ENCODE measurements at places on chromosomes 7 and 10.

DNA sequence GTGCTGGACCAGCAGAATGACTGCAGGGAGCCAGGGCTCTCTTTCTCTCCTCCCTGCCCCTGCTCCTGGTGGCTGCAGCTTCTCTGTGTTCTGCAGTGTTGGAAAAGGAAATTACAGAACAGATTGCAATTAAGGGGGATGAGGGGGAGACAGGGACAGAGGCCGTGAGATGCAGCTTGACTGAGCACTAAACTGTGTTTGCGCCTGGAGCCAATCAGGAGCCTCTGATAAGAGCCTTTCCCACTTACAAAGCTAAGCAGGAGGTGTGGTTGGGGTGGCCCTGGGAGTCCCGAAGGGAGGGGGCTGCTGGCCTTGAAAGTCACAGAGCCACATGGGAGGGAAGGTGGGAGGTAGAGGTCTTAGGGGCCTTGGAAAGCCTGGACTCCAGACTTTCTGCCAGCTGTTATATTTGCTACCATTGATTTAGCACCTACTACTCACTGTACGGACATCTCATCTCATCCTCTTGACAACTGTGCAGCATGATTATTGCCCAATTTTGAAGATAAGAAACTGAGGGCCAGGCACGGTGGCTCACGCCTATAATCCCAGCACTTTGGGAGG is 26.7 kb downstream of the TRIM8 start:
- DNase-seq: no peak

- no peak for DNase-seq
Observed at GRCh38 chr10:28996947-28997551, 291.8 kb upstream of the LYZL1 start.

DNA sequence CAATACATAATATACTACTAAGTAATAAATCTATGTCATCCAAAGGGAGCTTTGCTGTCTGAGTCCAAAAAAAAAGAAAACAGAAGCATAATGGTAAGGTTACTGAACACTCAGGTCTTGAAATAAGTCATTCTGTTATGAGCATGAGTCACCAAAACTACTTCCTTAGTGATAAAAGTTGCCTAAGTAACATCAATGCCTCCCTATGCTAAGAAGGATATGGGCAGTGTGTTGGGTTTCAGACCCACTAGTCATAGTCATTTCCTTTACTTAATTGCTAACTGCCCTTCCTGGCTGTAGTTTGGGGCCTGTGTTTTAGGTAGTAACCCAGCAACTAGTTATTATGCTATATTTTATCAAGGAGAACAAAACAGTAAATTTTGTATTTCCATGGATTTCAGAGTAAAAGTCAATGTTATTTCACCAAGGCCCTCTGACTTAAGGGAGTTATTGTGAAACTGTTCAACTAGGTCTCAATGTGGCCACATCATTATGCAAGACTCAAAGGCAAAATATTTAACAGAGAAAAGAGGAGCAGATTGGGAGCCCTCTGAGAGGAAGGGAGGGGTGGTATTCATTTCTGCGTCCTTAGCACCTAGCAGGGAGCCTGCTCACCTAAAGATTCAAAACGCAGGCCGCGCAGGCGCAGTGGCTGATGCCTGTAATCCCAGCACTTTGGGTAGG is 11.7 kb upstream of the VIM start:
- DNase-seq: no peak

GRCh38 chr10:61804414-61804813 is 97.1 kb upstream of the ARID5B start:
- no peak for DNase-seq

DNA sequence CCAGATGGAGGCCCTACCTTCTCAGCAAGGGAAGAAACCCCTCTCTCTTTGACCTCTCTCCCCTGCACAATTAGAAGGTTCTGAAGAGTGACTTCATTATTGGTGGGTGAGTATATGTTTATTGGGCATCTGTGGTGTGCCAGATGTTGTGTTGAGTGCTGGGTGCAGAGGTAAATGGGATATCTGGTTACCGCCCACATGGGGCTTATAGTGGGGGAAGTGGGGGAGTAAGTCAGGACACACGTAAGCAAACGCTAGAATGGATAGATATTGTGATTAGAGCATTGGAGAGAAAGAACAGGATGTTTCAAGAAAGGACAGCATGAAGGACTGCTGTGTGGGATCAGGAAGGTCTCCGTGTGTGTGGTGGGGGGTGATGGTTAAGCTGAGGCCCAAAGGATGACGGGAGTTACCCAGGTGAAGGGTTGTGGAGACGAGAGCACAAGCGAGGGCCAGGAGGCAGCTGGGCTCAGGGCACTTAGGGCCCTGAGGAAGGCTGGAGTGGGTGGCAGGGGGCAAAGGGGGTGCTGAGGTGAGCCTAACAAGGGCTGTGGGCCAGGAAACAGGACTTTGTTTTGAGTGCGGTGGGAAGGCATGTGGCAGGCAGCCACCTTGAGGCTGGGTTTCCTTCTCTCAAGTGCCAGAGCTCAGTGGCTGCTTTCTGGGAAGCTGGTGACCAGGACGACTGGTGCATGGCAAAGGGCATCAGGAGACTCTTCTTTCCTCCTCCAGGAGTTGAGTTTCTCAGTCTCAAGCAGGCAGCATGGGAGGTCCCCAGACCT is 299.9 kb downstream of the RPS24 start:
- no peak for DNase-seq

GRCh38 chr7:38574086-38574485 is 57.1 kb downstream of the AMPH start:
- no peak for DNase-seq

GRCh38 chr10:11740907-11741306 is 1.3 kb upstream of the ECHDC3 start:
- DNase-seq: no peak

GRCh38 chr10:131277278-131277677 is 34.2 kb downstream of the TCERG1L start:
- no peak for DNase-seq

DNA sequence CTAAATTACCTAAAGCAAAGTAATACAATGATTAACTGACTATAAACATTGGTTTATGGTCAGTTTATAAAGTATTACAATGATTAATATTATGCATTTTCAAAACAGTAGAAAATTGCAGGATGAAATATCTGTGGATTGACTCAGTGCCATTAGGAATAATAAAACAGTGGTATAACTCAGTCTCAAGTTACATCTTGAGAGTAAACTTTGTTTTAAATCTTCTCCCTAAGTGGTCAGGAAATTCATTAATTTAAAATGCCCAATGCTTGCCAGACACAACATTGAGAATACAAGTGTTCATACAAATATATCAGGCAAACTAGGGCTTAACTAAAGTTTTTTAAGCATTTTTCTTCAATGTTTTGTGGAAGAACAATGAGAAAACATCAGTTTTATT is 257.8 kb downstream of the ETV1 start:
- no peak for DNase-seq

GRCh38 chr7:6442114-6442513 is 5.6 kb downstream of the DAGLB start:
- DNase-seq: no peak

DNA sequence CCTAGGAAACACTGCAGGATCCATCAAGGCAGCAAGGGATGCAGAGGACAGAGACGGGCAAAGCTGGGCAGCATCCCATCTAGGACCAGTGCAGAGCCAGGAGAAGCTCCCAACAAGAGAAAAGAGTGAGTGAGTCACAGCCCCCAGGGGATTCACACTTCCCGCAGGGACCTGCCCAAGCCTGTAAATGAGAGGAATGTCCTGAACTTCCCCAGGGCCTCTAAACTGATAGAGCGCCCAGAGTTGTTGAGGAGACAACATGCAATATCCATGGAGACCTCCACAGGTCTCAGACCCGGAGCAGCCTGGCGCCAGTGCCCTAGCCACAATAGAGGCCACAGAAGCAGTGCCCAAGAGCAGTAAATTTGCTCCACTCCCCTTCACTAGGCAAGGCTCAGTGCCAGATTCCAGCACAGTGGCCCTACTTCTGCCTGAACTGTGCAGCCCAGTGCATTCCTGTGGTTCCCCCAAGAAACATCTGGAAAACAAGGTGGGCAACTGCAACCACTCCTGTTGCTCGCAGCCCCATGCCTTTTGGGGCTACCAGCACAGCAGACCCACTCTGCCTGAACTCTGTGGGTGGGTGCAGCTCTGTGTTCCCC is 567.5 kb downstream of the POM121L12 start:
- DNase-seq: no peak

GRCh38 chr10:95693071-95693667 is 558 bp downstream of the TCTN3 start:
- DNase-seq: no peak

- no peak for DNase-seq
Observed at GRCh38 chr10:323651-324293, 188.5 kb downstream of the ZMYND11 start.

DNA sequence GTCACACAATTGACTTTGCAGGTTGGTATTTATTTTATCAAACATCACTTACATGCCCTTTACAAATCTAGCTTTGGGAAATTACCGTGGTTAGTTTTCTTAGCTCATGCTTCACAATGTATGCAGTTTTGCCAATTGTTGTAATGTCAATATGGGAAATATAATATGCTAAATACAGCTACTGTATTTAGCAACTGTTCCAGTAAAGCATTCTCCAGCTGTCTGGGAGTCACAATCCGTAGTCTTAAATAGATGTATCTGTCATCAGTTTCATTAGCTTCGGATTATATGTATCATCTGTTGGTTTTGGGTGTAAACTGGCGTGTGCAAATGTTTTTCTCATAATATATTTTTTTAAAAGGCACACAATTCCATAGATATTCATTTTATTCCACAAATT is 19.4 kb upstream of the AHR start:
- no peak for DNase-seq

- no peak for DNase-seq
Observed at GRCh38 chr7:92665926-92666325, 75.7 kb upstream of the FAM133B start.

DNA sequence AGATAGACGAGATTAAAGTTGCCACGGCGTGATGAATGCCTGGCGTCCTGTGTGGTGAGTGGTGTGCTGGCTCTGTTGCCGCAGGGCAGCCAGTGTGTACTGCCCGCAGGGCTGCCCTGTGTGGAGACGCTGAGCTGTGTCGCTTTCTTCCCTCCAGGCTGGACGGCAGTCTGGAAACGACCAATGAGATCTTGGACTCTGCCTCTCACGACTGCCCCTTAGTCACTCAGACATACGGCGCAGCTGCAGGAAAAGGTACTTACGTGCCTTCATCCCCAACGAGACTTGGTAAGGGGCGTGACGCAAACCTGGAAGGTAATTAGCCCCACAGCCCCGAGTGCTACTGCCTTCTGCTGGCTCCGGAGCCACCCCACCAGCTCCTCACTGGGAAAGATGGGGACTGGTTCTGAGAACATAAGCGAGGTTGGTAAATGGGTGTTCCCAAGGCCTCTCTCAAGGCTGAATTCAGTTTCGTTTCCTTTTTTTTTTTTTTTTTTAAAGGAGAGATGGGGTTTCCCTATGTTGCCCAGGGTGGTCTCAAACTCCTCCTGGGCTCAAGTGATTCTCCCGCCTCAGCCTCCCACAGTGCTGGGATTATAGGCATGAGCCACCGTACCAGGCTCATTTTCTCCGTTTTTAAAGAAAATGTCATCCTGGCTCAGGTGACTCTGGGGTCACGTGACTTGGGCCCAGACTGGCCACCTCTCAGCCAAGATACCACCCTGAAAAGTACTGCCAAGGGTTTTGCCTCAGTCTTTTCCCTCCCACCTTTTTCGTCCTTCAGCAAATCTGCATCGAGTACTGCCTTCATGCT is 39.6 kb downstream of the WIPI2 start:
- DNase-seq: no peak

DNA sequence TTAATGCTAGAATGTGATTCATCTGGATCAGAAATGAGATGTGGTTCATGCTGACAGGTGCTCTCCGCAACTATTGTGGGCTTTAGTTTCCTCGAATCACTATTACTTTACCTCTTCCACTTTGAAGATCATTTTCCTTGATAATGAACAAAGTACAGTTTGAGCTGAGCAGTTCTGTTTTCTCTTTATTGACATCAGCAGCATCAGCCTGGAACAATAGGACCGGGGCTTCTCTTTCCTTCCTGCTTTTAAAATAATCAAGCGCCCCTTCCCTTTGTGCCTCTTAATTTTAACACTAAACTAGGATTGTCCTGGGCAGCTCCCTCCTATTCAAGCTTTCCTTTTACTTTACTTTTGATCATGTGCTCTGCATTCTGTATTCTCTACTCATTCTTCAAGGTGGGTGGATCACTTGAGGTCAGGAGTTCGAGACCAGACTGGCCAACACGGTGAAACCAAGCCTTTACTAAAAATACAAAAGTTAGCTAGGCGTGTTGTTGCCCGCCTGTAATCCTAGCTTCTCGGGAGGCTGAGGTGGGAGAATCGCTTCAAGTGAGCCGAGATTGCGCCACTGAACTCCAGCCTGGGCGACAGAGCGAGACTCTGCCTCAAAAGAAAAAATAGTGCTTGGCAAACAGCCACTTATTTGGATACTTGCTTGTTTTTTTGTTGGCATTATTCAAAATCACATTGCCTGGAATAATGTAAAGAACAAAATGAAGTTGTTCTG is 67.0 kb upstream of the RHEB start:
- DNase-seq: no peak
